Brain pericyte (primary cell): ENCODE measurements at places on chromosomes 16 and 17.

- DNase-seq = no peak
Measured at GRCh38 chr16:67040166-67040565, 11.2 kb downstream of the CBFB start.

GRCh38 chr16:2937170-2937569, 25.4 kb downstream of the FLYWCH1 start:
- no peak for DNase-seq

GRCh38 chr16:75138636-75139035, 9.7 kb upstream of the ZFP1 start:
- no peak for DNase-seq

DNA sequence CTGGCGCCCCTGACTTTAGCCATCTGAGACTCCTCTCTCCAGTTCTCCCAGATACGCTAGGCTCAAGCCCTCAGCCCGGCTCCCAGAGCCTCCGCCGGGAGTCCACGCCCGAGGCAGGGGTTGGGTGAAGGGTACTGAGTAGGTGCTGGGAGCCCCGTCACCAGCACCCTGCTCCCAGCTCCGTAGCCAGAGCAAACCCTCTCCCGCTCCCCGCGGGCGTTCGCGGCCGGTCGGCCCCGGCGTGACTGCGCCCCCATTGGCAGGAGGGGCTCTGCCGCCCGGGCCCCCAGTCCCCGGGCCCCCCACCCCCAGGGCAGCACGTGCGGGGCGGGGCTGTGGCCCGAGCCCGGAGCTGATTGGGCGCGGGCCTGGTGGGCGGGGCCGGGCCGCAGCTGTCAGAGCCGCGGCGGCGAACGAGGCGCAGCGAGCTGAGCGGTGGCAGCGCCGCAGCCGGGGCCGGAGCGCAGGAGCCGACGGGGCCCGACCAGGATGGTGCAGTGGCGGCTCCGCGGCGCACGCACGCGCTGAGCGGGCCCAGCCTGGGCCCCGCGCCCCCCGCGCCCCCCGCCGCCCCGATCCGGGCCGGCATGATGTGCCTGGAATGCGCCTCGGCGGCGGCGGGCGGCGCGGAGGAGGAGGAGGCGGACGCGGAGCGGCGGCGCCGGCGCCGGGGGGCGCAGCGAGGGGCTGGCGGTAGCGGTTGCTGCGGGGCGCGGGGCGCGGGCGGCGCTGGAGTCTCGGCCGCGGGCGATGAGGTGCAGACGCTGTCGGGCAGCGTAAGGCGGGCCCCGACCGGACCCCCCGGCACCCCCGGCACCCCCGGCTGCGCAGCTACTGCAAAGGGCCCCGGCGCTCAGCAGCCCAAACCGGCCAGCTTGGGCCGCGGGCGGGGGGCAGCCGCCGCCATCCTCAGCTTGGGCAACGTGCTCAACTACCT, at the start of gene SPNS2:
SPNS2 (plus strand) TSS at position 421 of the 937 bp plus-strand sequence; CDS start at position 588, 167 bp downstream.
- DNase-seq = no peak

- no peak for DNase-seq
Measured at GRCh38 chr16:82643136-82643535, 16.4 kb downstream of the CDH13 start.

GRCh38 chr16:48555155-48555554, 54.8 kb downstream of the N4BP1 start:
- DNase-seq = no peak

DNA sequence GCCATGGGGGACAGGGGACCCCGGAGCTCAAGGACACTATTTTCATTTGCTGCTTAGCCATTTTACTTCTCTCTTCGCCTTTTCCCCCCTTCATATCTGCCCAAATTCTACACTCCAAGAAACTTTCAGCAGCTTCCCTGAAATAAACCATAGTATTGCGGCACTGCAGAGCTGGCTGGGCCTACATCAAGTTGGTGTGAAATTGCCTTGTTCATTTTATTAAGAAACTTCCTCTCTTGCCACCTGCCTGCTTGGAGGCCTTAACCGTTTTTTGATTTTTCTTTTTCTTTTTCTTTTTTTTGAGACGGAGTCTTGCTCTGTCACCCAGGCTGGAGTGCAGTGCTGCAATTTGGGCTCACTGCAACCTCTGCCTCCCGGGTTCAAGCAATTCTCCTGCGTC, 7.4 kb upstream of the CPNE2 start:
- DNase-seq = no peak

DNA sequence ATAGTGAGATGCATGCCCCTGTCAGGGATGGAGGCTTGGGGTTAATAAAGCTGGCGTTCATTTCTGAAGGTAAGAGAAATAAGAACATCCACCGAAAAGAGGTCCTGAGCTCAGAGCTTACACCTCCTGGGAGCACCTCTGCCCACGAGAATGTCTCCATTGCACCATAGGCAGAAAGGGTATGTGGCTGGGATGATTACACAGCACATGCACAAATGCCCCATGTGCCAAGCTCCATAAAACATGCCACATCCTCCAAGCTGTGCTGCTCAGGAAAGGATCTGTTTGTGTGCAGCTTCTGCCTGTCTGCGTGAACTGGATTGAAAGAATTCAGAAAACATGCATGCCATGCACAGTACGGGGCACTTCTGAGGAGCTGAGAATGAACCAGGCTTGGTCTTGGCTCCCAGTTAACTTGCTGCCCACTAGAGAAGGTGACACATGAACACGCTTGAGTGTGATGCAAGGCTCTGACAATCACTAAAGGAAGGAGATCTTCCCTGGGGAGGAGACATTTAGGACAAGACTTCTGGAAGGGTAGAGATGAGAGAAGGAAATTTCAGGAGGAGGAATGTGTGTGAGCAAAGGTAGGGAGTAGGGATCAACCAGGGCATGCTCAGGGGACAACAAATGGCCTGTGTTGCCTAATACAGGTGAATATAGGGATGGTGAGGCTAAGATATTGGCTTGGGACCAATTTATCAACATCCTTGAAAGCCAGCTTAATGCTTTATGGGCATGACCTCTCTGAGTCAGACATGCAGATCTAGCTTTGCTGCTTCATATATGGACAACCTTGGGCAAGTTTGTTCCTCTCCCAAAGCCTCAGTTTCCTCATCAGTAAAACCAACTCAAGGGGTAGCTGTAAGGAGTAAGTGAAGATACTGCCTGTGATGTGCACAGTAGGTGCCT, 32.0 kb upstream of the SMPD3 start:
- no peak for DNase-seq

- no peak for DNase-seq
Measured at GRCh38 chr17:27513849-27514248, 57.6 kb downstream of the KSR1 start.

- DNase-seq = no peak
Measured at GRCh38 chr17:82890339-82890730, 50.5 kb upstream of the ZNF750 start.

DNA sequence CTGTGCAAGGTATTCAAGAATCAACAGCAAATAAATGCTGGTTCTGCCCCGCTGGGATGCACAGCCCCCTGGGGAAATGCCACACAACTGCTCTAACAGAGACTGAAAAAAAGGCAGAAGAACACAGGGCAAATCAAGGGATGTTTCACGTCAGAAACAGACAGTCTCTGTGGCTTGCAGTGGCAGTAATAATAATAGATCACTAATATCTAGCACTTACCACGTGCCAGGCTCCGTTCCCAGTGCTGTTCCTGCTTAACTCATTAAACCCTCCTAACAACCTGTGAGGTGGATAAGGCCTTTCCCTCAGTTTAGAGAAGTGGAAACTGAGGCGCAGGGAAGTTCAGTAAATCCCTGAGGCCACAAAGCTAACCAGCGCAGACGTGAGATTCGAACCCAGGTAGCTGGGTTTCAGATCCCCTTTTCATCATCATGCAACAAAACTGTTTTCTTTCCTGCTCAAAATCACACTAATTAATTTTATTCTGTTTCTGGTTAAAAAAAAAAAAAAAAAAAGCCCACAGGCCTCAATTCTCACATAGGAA, 36.7 kb downstream of the ARHGAP17 start:
- DNase-seq = no peak

DNA sequence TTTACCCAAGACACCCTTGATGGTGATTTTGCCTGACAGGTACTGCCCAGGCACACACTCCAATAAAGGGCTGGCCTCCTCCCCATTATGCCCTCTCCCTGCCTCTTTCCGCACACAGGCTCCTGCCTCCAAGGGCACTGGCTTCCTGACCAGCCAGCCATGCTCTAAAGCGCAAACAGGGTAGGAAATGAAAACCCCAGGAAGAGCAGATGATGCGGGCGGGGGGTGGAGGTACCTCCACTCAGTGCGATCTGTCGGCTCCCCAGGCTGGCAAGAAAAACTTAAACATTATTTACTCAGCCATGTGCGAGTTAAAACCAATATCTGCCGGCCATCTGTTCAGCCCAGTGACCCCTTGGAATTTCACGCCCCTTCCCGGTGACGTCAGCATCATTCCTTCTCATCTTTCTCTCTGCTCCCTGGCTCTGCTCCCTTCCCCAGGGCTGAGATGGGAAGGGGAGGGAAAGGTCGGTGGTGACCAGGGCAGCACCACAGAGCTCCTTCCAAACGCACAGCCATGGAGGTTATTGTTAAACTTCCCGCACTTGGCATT, 262.5 kb downstream of the CBLN1 start:
- DNase-seq = no peak

DNA sequence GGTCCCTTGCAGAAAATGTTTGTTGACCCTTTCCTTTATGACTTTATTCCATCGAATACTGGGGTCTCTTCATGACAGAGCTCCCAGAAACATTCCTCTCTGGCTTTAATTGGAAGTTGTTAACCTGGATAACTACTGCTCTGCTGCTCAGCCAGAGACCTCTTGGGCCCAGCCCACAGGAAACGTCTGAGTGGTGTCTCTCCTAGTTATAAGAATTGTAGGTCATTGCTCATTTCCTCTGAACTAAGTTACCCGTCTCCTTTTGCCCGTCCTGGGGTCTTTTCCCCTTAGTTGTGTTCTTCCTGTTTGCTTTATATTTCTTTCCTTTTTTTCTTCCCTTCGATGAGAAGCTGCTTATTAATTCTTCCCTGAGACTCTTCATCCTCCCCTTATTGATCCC, 9.0 kb downstream of the MAP2K6 start:
- DNase-seq = no peak

DNA sequence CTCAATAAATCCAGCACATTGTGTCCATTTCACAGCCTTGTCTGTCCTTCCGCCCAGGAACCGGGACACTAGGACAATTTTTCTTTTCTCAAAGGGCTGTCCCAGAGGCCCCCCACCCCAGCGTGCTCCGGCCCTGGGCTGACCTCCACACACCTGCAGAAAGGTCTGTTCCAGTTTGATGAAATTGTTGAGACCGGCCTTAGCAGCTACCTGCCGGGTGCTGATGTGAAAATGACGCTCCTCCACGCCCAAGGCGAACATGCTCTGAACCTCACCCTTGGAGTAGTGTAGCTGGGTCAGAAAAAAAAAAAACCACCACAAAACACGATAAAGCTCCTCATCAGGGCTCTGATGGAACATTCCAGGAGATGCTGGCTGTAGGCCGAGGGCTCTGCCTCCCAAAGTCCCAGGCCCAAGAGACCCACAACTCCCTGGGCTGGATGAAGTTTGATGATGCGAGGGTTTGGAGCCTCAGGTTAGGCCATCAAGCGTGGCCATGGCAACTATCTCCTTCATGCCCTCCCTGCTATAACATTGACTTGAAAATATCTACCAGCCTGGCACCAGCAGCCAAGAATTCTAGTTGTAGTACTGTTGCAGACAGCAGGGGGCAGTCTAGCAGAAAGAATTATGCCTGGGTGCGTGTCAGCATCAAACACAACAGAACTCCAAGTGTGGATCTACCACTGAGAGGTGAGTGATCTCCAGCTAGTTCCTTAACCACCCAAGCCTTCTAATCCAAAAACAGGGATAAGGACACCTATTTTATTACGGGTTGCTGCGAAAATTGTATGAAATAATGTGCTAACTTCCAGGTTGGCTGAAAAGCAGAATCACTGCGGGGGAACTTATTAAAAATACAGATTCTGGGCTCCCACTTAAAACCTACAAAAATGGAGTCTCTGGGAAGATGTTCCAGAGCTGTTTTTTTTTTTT, 62.1 kb downstream of the RMI2 start:
- peak; percentile 56 for DNase-seq

- DNase-seq = no peak
Measured at GRCh38 chr16:19595043-19595767, 39.7 kb downstream of the VPS35L start.

GRCh38 chr17:28812748-28813377, 29.7 kb downstream of the FAM222B start:
- DNase-seq = peak; percentile 29
